GM23248 (cell line): ENCODE measurements at places on chromosomes 12 and 14.
A peak's percentile ranks its signal among the peaks of the same experiment; 100 is the strongest.

GRCh38 chr14:103834956-103835355 is 12.4 kb downstream of the PPP1R13B start:
- DNase-seq, result no peak

DNA sequence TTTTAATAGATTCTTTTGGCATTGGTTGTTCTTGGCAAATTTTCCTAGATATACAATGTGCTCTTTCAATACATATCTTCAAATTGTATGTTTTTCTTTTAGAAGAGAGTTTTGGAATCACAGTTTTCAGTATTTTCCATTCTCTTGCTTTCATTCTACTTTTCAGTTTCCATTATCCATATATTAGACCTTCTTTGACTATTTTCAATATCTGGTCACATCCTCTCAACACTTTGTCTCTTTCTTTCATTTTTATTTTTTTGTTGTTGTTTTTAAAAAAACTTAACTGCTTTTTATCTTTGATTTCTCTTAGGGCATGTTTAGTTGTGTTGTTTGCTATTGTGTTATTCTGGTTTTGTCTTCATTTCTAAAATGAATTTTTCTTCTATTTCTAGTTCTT is 59.9 kb upstream of the CLMN start:
- DNase-seq, result no peak

GRCh38 chr14:92586963-92587699 is 73.5 kb downstream of the RIN3 start:
- DNase-seq, result no peak

GRCh38 chr12:132397152-132397933 is 68.0 kb upstream of the GALNT9 start:
- DNase-seq, result no peak

GRCh38 chr12:90905691-90906370 is 49.1 kb downstream of the CCER1 start:
- DNase-seq, result peak; percentile 25

GRCh38 chr14:47012533-47013280 is 361.1 kb upstream of the RPL10L start:
- DNase-seq, result no peak

- DNase-seq, result peak; percentile 61
Measured at GRCh38 chr12:112170376-112170775, 45.0 kb downstream of the TRAFD1 start.

DNA sequence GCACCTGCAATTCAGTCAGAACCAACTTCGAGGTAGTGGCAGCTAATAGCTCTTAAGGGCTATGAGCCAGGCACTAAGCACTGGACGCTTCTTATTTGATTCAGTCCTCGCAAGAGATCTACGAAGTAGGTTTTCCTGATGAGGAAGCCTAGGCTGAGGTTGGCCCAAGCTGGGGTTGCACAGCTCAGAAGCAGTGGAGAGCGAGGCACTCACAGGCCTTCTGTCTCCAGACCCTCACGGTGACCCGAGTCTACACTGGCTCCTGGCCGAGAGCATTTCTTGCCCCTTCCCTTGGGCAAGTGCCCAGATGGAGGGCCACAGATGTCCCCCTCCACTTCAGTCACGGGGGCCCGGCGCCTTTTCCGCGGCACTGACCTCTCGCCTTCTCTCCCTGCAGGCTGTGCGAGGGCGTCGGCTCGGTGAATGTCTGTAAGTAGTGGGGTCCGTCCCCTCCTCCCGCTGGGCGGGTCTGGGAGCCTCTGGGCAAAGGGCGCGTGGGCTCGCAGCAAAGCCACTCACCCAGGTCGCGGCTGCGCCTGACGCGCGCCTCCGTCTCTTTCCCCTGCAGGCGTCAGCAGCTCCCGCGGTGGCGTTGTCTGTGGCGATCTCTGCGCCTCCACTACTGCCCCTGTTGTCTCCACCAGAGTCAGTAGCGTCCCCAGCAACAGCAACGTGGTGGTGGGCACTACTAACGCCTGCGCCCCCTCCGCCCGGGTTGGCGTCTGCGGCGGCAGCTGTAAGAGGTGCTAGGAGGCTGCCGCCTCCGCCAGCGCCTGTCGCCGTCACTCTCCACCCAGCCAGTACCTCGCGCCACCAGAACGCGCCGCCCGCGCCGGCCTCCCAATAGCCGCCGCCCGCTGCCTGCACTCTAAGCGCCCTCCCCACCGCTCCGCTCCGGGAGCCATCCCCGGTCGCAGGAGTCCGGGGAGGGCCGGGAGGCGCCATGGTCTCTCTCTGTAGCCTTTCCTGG is 13.1 kb downstream of the KRT83 start:
- peak; percentile 78 for DNase-seq

GRCh38 chr12:99453836-99454538 is 193.6 kb upstream of the GARIN6 start:
- peak; percentile 23 for DNase-seq

- peak; percentile 12 for DNase-seq
Measured at GRCh38 chr14:97218691-97219430, 421.7 kb downstream of the VRK1 start.

DNA sequence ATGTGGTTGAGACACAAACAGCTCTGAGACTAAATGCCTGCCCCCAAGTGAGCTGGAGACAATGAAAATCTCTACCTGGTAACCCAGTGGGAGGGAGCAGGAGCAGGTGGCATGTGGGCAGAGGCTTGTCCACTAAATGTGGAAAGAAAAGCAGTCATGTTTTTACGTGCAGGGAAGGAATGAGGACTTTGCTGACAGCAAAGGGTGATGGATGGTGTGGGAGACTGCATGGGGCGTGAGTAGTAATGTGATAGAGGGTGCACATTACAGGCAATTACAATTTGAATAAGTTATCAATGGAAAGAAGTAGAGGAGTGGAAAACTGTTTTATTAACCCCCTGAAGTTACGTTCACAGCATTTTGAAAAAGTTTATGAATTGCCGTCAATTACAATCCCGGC is 176.6 kb downstream of the NRXN3 start:
- DNase-seq, result no peak

- DNase-seq, result no peak
Measured at GRCh38 chr14:62158779-62159178, 396.6 kb downstream of the SNAPC1 start.

DNA sequence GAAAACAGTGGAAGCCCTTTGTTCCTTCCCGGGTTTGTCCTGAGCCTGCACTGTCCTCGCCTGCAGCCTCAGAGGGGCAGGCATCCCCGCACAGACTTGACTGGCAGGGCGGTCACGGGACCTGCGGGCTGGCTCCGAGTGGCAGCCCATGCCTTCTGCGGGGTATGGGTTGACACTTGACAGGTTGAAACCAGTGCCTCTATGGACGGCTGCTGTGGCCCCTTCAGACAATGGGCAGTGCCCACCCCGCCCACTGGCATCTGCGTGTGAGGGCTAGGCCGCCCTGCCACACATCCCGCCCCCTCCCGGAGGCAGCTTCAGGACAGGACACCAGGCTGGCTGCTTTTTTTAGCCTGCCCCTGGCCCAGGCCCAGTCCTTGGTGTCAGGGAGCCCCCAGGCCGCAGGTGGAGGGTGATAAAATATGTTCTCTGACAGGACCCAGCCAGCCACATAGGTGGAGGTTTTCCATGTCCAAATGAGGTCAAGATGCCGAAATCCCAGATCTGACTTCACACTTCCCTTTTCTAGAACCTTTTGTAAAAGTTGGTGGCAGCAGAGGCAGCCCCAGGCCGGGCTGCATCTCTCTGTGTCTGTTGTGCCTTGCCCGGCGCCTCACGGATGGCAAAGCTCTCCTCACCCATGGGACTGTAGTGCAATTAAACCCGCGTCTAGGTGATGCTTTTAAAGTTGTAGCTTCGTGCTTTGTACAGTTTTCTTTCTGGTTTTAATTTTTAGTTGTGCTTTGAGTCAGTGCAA is 10.0 kb downstream of the ANKRD9 start:
- no peak for DNase-seq

- DNase-seq, result no peak
Measured at GRCh38 chr12:32897281-32897610, 669 bp upstream of the PKP2 start.

DNA sequence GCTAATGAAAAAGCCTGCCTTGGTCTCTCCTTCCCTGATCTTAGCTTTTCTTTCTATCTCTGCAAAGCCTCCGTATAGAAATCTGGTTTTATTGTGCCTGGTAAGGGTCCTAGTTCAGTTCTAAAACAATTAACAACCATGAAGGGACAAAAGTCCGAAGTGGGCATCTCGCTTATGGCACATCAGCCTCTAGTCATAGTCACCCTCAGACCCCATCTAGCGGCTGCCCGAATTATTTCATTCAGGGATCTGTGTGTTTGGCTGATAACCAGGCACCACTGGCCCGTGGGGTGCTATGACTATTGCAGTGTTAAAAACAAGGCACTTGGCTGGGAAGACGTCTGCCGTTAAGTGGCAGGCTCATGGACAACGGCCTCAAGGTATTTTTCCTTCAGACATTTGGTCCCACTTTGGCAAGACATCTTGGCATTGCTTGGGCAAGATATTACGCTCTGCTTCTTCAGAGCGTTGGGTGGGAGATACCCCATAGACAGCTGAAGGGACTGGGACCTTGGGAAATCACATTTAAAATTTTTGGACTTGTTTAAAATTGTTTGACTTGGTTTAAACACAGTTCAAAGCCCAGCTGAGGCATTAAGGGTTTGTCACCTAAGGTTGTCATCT is 87.1 kb downstream of the SINHCAF start:
- DNase-seq, result peak; percentile 81

DNA sequence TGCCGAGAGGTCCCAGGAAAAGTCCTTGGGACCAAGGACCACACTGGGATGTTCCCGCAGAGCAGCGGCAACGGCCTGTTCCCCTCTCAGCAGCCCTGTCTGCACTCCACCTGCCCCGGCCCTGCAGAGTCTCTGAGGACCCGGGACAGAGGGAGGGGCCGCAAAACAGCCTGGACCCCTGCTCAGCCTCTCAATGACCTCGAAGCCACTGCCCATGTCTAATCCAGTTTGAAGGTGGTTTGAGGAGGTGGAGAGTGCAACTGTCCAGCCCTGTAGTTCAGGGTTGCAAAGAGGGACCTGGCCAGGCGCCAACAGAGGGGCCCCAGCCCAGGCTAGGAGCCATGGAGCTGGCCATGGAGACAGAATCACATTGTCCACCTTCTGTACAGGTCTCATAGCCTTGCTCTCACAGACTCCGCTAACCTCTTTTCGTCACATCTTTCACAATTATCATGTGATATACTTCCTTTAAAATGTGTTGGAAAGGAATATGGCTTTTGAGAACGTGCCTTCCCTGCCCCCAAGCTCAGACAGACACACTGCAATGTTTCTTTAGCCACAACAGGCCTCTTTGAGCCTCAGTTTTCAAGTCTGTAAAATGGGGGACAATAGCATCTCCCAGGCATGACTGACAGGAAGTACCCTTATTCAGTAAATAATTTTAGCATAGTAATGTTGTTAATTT is 49.3 kb downstream of the ACTN1 start:
- no peak for DNase-seq

- peak; percentile 87 for DNase-seq
Measured at GRCh38 chr14:38210587-38211216, 3.0 kb downstream of the SSTR1 start.

DNA sequence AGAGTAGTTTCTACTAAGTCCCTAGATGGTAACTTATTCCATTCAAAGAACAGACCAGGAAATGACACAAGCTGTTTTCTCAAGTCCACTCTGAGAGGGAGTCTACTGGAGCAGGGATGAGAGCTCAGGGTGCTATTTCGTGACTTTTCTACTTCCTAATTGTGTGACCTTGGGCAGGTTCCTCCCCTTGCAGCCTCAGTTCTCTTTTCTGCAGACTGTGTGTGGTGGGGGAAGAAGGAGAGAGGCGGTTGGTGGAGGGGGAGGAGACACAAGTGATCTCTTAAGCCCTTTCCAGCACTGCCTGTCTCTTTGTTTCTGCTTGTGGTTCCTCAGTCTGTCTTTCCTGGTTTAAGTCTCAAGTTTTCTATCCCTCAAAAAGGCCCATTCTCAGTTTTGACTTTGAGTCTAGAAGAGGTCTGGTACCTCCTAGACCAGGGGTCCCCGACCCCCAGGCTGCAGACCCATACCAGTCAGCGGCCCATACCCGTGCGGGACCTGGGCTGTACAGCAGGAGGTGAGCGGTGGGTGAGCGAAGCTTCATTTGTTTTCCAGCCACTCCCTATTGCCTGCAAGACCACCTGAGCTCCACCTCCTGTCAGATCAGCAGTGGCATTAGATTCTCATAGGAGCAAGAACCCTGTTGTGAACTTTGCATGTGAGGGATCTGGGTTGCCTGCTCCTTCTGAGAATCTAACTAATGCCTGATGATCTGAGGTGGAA is 10.7 kb downstream of the FGF6 start:
- no peak for DNase-seq

GRCh38 chr12:76768576-76768975 is 4.7 kb downstream of the ZDHHC17 start:
- peak; percentile 17 for DNase-seq

DNA sequence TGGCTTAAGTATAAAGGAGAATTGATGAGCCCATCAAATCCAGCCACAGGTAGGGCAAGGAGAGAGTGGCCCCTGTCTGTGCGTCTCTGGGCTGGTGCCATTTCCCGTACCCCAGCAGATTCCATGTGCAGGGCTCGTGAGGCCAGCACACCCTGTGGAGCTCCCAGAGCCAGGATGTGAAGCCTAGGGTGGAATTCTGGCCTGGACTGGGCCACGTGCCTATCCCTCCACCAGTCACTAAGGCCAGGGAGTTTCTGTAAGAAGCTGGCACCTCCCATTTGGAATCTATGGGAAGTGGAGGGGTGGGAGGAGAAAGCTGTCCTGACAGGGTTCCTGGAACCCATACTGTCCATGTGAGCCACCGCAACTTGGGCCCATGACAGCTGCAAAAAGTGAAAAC is 148.5 kb downstream of the FOXN3 start:
- DNase-seq, result no peak

DNA sequence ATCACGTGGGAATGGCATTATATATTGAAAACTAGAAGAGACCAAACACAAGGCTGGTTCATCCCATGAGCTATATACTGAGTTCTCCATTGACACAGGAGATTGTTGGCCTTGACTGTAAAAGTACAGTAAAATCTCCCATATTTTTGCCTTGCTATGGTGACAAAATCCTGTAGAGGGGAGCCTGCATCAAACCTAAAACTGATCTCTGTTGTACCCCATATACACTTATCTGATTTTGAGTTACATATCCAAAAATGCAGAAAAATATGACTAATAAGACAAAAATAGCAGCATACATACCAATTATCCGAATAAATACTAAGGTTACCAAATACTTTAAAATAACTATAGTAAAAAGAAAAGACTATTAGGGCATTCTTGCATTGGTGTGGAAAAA is 60.4 kb downstream of the TMTC3 start:
- DNase-seq, result peak; percentile 23

DNA sequence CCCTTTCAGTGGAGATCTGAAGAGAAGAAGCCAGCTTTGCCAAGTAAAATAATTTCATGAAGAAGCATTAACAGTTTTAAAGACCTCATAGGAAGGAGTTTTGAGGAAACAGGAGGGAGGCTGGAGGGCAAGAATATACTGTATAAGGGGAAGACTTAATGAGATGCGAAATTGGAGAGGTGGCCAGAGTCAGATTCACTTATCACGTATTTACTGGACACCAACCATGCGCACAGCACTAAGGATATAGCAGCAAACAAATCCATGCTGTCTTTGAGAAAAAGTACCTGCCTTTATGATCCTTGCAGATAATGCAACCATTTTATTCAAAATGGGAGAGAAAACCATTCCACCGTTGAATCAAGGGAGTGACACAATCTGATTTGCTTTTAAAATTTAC is 100.3 kb downstream of the ERC1 start:
- DNase-seq, result no peak

- no peak for DNase-seq
Measured at GRCh38 chr12:62533087-62533754, 66.6 kb downstream of the MON2 start.
